ENCODE measurements at places on chromosomes 6 and 20.

GRCh38 chr6:7152462-7152861 is 44.7 kb downstream of the RREB1 start:
- no peak for DNase-seq

DNA sequence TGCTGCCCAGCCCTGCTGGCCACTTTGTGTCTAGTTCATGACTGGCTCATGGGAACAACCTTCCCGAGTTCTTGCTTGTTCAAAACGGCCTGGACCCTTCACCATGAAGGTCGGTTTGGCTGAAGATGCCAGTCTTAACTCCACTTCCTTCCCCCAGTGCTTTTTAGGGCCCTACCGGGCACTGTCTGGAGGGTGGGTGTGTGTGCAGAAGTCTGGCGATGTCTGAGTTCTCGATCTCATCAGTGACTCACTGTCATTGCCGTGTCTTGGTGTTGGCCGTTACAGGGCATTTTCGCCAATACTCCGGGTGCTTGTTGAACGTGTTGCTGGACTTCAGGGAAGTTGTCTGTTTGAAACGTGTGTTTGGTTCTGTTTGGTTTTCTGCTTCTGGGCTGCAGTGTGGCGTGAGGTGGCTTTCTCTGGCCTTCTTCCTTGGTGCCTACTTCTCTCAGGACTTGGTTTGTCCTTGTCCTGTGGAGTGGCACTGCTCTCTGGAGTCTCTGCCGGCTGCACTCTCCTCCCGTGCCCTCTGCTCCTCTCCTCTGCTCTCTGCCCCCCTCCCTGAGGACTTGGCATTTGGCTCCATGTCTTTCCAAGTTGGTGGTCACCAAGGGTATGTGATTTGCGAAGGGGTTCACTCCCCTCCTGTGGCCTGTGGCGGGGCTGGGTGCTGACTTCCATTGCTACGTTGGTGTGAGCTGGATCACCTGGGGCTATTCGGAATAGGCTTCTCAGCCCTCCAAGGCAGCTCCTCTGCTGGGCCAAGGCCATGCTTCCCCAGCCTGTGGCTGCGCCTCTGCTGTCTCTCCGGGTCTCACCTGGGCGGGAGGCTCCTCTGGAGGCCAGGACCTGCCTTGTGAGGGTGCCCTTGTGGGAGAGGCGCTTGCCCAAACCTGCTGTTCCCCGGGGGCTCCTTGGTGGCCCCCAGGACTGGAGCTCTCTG is 38.2 kb downstream of the PYGB start:
- DNase-seq: no peak

- no peak for DNase-seq
Measured at GRCh38 chr6:48169635-48170034, 58.6 kb upstream of the PTCHD4 start.

DNA sequence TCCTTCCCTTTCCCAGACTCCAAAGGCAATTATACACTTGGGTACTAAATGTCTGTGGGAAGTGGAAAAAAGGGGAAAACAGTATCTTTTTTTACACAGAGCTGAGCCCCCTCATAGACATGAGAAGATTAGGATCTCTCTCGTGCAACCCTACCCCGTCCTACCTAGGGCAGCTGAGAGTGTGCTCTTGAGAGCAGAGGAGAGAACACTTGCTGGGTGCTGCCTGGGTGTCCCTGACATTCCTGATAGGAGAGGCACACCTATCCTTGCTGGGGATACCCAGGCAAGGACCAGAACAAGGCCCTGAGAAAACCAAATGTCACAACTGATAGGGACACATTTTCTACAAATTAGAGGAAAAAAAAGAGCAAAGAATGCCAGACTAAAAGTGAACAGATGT is 81.2 kb downstream of the PREP start:
- no peak for DNase-seq

GRCh38 chr6:125533710-125534397 is 215.6 kb upstream of the HEY2 start:
- peak; percentile 2 for DNase-seq

DNA sequence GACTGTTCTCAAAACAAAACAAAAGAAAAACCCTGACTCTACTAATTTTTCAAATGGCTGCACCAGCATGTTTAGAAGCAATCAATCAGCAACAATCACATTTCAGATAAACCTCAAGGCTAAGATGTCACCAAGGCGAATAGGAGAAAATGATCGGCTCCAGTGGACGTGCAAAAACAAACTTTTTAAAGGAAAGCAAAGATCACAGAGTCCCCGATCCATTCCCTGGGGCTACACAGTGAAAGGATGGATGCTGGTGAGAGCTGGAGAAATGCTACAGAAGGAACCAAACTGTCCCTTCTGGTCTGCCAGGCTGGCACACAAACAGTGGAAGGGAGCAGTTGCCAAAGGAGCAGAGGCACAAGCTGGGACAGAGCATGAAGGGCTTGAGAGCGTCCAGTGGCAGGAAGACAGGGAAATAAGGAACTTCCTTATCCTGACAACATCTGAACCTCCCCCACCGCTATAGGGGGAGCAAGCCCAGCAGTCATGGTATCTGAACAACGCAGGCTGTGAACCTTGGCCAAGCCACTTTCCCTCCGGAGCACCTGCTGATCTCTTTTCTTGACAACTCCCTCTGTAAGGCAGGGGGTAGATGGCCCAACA is 73.7 kb upstream of the HIVEP1 start:
- no peak for DNase-seq

All from NCI-H526 treated with DMSO at 0.1 percent for 48 hours (cell line).